NCI-H2081 treated with DMSO at 0.1 percent for 48 hours (cell line): ENCODE measurements at places on chromosomes 6 and 20.

DNA sequence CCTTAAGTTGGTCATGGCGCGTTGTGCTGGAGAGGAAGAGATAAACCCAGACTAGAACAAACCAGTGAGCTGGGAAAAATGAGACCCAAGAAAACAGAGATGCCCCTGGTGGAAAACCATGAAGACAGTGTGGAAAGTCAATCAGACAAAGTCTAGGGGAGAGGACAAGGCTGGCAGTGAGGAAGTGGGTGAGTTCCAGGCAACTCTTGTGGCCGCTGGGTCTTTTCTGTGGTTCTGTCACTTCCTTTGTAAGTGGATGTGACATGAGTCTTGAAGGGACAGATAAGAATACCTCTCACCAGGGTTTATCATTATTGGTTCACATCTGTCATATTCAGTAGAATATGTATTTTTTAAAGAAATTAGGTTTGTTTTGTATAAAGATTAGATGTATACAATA lies 738.4 kb downstream of the DHX35 start:
- DNase-seq = no peak

- no peak for DNase-seq
These were observed 1.5 kb downstream of the WDR27 start for GRCh38 chr6:169700296-169700695.

GRCh38 chr20:61997891-61998290 lies 67.8 kb downstream of the TAF4 start:
- DNase-seq = no peak

- no peak for DNase-seq
These were observed 96.4 kb upstream of the DUSP22 start for GRCh38 chr6:195861-196360.

DNA sequence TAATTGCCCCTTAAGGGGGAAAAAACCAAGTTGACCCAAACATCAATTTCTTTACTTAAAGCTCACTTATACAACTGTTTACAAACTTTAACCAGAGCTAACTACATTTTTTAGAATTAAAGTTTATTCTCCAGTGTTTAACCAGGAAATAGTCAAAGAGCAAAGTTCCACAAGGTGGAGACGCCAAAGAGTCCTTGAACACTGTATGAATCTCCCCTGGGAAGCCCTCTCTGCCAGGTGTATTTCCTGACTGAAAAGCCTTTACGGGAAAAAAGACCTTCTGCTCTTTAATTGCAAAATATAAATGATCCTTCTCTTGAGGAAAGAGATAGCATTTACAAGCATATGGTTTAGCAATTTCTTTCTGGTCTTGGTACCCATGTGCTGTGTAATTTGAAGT lies 36.2 kb downstream of the BTBD9 start:
- DNase-seq = no peak

GRCh38 chr6:139126255-139126654 lies 8.6 kb upstream of the HECA start:
- no peak for DNase-seq

- no peak for DNase-seq
These were observed 44.1 kb upstream of the CTAGE9 start for GRCh38 chr6:131754715-131755567.

DNA sequence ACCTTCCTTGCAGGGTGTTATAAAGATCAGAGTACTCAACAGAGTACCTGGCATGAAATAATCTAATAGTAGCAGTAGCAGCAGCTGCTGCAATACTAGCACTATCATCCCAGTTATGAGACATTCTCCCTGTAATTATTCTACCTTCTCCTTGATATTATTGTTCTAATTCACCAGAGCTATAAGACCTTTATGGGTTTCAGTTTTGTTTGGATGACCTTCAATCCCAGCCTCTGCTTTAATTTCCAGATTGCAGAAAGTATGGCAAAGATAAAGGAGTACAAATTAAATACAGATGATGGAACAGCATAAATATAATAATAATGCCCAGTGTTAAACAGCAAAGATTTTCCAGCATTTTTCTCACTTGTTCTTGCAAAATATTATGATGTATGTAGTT lies 150.5 kb upstream of the MYLIP start:
- DNase-seq = no peak

DNA sequence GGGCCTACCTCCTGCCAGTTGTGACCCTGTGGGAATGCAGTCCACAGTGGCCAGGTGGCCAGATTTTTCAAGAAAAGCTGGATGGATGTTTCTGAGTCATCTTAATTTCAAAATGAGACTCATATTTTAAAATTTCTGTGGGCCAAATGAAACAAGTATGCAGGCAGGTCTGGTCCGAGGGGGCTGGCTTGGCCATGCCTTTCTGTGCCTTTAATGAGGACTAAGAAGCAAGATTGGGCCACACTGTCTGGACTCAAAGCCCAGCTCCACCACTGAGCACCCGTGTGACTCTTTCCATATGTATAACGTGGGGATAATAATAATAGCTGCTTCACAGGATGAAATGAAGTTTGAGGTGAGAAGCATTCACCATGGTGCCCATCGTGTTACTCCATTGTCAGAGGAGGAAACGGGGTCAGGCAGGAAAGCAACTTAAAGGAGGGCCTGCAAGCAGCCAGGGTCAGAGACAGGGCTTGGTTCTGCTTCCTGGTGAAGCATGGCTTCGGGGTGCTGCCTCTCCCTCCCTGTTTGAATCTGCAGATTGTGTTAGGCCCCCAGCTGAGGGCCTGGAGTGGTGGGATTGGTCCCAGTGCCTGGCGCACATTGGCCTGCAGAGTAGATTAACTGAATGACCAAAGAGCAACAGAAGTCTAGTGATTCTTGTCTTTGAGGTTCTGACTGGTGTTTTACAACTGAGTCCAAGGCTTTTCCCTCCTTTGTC lies 3.8 kb downstream of the SOX12 start:
- DNase-seq = no peak

GRCh38 chr6:24659561-24659960 lies 7.1 kb downstream of the TDP2 start:
- no peak for DNase-seq

DNA sequence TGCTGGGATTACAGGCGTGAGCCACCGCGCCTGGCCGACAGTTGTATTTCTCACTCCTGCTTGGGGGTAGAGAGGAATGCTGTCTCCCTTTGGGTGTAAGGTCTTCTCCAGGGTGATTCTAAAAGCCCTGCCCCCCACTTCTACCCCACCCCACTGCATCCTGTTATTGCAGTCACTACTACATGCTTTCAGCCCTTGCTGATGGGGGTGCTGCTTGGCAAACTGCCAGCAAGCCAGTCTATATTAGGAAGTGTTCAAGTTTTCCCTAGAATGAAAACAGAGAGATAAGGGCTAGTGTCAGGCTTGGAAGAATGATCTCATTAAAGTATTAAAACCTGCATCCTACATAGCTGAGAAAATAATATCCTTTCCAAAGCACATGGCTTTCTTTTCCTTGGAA lies 31.3 kb downstream of the TTI1 start:
- DNase-seq = no peak

DNA sequence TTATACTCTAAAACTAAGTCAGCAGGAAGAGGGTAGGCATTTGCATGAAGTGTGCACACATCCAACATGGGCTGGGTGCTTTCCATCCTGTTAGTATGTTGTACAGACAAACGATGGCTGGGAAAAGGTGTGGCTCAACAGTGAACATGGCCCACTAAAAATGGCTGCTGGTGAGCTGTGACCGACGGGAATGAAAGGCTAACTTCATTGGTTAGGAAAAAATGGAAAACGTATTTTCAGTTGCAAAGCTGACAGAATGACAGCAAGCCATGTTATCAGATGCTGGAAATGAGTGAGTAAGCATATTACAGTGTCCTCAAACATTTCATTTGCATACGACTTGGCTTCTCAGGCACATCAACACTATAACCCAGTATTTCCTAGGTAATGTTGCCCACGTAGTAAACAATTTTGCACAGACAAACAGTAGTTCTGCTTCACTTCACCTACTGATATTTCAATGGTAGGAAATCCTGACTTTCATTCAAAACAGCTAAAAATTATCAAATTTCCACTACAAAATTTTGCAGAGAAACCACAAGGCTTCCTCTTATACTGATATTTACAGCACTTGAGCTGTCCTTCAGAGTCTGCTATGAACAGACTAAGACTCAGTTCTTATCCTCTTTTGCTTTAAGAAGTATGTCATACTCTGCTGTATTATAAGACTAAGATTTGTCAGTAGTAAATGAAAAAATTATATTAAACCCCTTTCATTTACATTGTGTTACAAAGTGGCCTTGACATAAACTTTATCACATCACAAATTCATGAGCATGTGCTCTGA lies 98.9 kb downstream of the IRF4 start:
- DNase-seq = no peak

- no peak for DNase-seq
These were observed 5.4 kb upstream of the FOXF2 start for GRCh38 chr6:1383729-1384548.

GRCh38 chr6:5898563-5898962 lies 108.2 kb downstream of the NRN1 start:
- DNase-seq = no peak
